ENCODE measurements at places on chromosomes 3 and 15.

DNA sequence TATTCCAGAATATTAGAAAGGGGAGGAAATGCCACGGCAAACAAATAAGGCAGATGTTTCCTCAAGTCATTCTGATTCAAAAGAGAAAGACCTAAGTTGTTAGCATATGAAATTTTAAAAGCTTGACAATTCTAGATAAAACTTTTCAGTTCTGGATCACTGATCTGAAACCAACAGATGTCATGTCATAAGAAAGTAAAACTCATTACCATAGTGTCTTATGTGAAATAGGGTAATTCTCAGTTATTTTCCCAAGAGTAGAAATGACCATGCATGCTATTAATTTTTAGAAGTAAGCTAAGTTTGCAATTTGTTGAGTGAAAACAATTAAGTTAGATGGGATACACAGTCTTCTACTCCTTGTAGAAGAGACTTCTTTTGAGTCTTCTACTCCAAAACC lies 630.3 kb downstream of the NAALADL2 start:
- no peak for DNase-seq

- peak; percentile 17 for DNase-seq
Observed at GRCh38 chr3:192514081-192514753, 213.1 kb downstream of the FGF12 start.

GRCh38 chr15:37044915-37045648 lies 55.3 kb downstream of the MEIS2 start:
- no peak for DNase-seq

DNA sequence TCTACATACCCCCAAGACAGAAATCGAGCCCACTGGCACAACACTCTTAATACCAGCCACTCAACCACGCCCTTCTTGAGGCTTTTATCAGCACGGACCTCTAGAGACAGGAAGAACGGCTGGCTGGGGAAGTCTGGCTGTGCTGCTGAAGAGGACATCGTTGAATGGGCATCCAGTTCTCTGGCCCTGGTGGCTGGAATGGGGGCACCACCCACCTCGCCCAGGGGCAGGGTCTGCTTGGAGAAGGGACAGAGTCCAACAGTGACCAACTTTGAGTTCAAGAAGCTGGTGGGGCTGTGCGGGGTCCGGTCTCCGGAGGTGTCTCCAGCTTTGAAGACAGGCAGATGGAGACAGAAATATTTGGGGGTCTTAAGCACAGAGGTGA lies 77.5 kb downstream of the ATP10A start:
- DNase-seq: no peak

DNA sequence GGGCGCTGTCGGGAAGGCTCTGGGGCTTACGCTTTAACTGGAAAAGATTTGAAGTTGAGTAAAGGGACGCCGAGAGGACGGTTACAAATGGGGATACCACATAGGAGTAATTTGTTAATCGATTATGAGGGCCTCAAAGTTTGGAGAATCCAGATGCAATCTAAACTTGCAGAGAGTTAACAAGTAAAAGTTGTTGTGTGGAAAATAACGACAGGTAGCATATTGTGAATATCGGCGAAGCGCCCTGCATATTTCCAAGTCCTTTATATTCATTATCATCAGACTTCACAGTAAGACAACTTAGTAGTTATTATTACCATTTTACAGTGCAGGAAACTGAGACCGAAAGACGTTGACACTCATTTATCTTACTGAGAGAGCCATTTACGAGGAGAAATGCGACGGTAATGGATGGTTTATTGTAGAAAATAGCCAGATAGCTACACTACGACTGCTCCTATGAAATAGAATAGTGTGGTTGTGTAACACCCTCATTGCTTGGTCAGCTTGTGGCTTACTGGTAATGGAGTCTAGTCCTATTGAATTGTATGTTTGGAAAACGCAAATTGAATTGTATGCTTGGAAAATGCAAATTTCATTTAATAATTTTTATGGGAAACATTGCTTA lies 700 bp downstream of the MKRN2 start:
- peak; percentile 16 for DNase-seq

GRCh38 chr3:106135451-106136160 lies 266.8 kb upstream of the CBLB start:
- DNase-seq: no peak

DNA sequence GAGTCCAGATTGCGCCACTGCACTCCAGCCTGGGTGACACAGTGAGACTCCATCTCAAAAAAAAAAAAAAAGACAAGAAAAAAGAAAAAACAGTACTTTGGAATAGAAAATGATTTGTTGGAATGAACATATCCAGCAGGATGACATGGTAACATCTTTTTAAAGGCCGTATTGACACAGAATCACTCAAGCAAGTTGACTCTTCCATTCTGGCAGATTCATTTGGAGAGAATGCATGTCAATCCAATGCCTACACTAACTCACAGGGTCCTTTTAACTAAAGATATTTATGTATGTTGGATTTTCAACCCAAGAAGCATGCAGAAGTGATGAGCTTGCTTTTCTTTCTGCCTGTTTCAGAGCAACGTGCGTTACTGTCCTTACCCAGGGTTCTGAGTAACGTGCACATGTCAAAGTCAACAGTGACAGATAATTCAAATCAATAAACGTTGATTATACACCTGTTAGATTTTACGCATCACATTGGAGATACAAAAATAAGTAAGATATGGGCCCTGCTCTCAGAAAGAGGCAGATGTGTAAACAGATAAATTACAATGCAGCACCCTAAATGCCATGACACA lies 77.1 kb upstream of the FNDC3B start:
- DNase-seq: no peak

GRCh38 chr3:186511702-186512101 lies 32.5 kb downstream of the CRYGS start:
- no peak for DNase-seq

GRCh38 chr3:45907769-45908705 lies 21.7 kb downstream of the CCR9 start:
- DNase-seq: peak; percentile 15

- no peak for DNase-seq
Observed at GRCh38 chr3:148856384-148856783, 8.7 kb upstream of the CPA3 start.

- DNase-seq: no peak
Observed at GRCh38 chr3:187850258-187850921, 105.1 kb upstream of the BCL6 start.

GRCh38 chr3:196471551-196471950 lies 32.0 kb downstream of the RNF168 start:
- DNase-seq: peak; percentile 59

DNA sequence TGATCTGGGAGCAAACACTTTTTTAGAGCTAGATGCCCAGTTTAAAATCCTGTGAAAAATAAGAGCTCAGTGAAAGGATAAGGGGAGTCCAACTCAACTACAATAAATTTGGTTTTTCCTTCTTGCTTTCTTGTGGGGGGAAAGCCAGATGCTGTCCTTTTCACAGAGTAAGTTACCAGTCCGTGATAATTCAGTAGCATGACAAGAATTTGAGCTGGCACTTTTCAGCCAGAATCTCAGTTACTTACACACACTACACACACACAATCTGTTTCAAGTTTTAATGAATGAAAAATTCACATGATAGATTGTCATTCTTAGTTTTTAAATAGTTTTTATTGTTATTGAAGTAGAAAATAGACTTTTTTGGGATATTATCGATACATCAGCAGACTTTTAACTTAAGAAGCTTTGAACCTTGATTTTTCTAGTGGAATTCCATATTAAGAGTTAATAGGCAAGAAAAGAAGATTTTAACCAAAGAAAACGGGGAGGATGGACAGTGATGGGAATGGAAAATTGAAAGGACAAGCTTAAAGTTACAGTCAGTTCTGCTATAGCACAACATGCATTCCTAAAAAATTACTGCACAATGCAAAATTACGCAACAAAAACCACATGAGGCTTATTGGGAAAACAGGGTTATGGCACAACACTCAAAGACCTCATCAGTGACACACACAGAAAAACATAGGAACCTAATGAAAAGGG lies 47.0 kb downstream of the PSMD6 start:
- peak; percentile 92 for DNase-seq

- DNase-seq: no peak
Observed at GRCh38 chr3:156253150-156253549, 132.8 kb downstream of the KCNAB1 start.

- no peak for DNase-seq
Observed at GRCh38 chr3:180072786-180073185, 36.0 kb upstream of the PEX5L start.

DNA sequence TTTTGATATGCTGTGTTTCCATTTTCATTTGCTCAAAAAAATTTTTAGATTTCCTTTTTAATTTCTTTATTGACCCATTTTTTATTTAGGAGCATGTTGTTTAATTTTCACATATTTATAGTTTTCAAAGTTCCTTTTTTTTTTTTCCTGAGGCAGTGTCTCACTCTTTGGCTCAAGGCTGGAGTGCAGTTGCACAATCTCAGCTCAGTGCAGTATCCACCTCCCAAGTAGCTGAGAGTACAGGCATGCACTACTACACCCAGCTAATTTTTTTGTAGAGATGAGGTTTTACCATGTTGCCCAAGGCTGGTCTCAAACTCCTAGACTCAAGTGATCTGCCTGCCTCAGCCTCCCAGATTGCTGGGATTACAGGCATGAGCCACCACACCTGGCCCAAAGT lies 36.2 kb downstream of the PFN2 start:
- peak; percentile 49 for DNase-seq

DNA sequence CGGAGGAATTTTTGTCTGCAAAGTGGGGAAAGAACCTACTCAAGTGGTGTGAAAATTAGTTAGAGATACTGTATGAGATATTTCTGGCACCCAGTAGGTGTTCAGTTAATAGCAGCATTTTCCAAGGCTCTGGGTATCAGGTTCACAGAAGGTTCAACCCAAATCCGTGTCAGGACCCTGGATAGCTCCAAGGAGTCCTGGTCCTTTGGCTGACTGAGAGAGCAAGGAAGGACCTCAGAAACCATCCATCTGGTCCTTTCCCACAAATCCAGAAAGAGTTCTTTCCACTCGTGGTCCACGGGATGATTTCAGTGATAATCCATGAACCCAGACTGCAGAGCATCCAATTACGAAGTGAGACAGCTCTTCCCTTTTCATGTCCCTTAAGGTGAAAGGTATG lies 51.4 kb downstream of the SLC6A11 start:
- peak; percentile 19 for DNase-seq

DNA sequence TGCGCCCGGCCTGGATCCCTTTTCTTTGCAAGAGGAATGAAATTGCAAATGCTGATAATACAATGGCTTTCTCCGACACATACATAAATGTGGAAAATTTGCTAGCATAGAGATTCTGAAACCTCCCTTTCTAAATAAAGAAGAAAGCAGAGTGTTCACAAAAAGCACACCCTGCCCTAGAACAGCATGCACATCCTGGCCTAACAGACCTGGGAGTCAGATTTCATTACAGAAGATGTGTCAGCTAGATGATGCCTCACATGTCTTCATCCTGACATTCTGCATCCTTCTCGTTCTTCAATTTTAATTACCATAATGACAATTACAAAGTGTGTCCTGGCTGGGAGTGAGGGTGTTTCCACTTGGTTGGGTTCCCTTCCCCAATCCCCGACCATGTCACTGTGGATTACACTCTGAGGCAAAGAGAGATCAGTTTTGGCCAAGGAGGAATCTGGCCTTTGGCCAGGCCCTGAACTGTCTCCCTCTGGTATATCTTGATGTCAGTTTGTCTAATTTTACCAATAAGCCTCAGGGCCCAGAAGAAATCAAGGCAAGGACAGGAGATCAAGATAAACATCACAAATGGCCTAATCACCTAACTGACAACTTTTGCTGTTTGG lies 104.9 kb upstream of the SPATA12 start:
- DNase-seq: no peak

DNA sequence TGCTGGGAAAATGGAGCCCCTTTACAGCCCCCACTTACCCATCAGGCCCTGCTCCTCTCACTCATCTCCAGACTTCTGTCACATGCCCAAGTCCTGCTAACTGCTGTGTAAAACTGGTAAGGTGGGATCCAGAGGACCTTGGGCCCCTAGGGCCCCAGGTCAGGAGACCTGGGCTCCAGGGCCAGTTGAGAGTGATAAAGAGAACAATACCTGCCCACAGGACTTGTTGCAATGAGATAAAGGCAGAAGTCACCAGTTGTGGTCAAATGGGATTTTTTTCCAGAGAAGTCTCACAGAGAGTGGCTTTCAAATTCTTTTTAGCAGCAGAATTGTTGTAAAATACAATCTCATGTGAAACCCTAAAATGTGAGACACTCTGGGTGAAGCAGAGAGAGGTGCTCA lies 753 bp downstream of the FURIN start:
- no peak for DNase-seq

GRCh38 chr15:41286665-41287333 lies 45.6 kb downstream of the OIP5 start:
- peak; percentile 51 for DNase-seq

DNA sequence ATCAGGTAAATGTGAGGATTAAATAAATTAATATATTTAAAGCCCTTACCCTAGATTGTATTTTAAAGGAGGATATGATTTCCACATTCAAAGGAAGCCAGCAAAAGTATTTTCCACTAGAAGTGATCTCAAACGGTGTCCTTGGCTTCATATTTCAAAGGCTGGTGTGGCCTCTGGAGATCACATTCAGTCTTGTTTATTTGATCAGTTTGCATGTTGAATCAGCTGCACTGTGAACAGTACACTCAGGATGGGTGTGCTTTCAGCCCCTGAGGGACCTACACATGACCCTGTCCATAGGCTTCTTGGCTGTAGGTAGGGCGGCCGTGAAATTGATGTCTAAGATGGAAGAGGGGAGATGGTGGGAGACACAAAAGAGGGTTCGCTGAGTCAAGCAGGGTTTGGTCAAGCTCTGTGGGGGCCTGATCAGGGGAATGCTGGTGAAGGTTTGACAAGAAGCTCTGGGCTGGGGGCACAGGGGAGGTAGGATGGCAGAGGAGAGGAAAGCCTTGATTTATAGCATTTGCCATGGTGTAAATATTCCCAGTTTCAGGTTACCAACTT lies 21.9 kb downstream of the CYP8B1 start:
- DNase-seq: no peak

DNA sequence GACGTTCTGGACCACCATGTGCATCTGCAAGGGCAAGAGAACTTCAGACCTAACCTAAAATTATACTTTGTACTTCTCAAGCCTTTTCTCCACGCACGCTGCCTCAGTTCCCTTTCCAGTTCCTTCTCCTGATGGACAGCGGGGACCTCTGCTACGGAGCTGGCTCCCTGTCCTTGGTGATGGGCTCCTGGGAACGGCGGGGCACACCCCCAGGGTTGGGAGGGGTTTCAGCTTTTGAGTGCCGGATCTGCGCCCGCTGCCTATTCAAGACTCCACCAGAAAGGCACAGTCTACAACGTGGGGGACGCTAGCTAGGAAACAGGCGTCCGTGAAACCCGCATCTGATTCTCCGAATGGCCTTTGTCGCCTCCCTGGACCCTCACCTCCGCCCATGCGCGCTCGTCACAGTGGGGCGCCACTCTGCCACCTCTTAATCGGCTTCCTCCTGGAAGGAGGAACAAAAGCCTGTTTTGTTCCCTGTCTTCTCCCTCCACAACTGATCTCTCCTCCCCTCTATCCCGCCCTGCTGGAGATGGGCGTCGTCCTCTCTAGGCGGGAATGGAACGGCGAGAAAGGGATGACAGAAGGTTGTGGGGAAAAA lies 2.2 kb downstream of the GPR149 start:
- no peak for DNase-seq
